ENCODE measurements at places on chromosomes 13 and 19. TPM values are rescaled to one million over a fixed set of nuclear protein-coding genes. Genes with fewer than 3 reads are reported as not detected.

DNA sequence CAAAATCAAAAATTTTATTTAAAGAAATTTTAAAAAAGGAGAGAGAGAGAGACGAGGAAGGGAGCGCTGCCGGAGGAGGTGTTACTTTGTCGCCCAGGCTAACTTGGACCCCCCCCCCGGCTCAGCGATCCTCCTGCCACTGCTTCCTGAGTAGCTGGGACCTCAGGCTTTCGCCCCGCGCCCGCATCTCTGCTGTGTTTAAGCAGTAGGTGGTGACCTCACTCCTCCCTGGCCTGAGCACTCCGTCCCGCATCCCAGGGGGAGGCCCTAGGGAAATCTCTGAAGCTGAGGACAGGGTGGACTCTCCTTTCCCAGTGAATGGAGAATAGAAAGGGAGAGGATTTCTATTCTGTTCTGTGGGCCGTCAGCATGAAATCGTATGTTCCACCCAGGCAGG lies 485 bp upstream of the ZNF845 start:
- DNase-seq, result no peak

- DNase-seq, result no peak
Measured at GRCh38 chr13:78598116-78598781, 5.1 kb downstream of the POU4F1 start.

GRCh38 chr19:14411161-14411937 lies 7.8 kb downstream of the DDX39A start:
- no peak for DNase-seq

DNA sequence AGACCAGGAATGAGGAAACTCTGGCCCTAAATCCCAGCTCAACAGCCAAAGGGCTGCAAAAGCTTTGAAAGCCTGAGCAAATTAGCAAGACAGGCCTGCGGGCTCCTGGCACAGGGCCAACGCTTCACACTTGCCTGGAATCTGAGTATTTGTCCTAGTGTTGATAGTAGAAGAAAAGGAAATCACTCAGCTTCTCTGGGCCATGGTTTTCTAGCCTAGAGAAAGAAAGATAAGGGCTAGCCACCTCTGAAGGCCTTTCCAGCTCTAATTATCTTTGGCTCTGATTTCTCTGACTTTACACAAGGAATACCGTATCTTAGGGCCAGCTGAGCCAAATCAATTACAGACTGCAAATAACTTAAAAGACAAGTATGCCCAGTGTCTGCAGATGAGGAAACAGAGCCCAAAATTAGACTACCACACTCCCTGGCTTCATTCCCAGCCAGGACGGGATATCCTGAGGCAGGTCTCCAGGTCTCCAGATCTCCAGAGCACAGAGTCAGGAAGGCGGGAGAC lies 69.6 kb downstream of the STK24 start:
- no peak for DNase-seq

GRCh38 chr13:110993788-110994187 lies 78.9 kb upstream of the ANKRD10 start:
- DNase-seq, result no peak

GRCh38 chr13:76527041-76527440 lies 359.2 kb downstream of the KCTD12 start:
- DNase-seq, result no peak

- DNase-seq, result no peak
Measured at GRCh38 chr19:2051773-2052704, 995 bp upstream of the MKNK2 start.

DNA sequence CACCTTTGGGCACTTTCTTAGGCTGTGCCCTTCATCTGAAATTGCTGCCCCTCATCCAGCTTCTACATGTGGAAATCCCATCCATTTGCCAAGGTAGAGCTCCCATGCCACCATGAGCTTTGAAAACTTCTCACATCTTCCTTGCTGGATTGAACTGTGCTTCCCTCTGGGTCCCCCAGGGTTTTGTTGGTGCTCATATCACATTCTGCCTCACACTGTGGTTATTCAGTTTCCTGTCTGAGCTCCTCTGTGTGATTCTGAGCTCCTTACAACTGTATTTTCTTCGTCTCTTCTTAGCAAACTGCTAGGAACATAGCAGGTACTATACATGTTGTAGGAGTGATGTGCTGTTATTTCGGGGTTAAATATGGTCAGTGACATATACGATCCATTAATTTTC lies 74.9 kb upstream of the KL start:
- no peak for DNase-seq

DNA sequence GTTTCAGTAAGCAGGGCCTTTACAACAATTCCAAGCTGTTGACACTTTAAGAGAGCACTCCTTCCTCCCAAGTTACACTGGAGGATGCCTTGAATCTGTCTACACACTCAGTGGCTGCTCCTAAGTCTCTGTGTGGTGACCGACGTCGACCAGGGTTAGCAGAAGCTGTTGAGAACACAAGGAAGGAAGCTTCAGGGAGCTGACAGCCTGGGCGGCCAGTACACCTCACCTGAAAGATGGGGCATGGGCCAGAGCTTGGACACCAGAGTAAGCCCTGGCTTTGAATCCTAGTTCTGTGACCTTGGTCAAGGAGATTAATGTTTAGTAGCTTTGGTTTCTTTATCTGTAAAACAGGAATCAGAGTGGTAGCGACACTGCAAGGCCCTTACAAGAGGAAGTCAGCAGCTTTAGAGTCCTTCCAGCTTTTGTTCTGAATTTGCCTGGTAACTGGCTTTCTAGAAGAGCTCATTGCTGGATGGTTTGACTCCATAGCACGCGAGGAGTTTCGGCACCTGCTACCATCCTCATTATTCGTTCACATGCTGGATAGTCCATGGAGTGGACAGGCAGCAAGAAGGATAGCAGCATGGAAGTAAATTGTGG lies 214.2 kb downstream of the FGF9 start:
- no peak for DNase-seq

DNA sequence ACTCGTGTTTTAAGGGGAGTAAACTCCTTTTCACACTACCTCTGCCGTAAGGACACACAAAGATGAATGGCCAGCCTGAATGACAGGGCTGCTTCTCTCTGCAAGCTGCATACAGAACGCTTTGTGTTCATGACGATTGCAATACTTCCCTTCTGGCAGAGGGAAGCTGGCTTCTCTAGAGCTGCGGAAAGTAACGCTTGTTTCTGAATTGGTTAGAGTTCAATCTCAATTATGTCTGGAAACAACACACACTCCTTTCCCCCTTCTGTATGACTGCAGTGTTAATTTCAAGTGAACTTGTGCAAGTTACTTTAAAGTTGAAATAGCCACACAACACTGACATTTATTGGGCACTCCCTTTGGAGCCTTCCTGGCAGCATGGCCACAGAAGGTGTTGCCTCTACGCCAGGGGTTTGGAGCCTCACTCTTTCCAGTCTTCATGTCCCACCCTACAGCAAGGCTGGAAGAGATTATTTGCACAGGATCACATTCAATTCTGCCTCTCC lies 242.6 kb downstream of the NDFIP2 start:
- DNase-seq, result no peak

GRCh38 chr13:79522583-79522982 lies 41.6 kb downstream of the NDFIP2 start:
- DNase-seq, result no peak

GRCh38 chr13:112103260-112103838 lies 36.4 kb downstream of the SOX1 start:
- DNase-seq, result peak; percentile 45

Gene GJB2
- 0.46 TPM for total RNA-seq

Data from Right ventricle myocardium inferior (tissue), 1 donor.